ENCODE measurements at places on chromosomes 2 and 18.

DNA sequence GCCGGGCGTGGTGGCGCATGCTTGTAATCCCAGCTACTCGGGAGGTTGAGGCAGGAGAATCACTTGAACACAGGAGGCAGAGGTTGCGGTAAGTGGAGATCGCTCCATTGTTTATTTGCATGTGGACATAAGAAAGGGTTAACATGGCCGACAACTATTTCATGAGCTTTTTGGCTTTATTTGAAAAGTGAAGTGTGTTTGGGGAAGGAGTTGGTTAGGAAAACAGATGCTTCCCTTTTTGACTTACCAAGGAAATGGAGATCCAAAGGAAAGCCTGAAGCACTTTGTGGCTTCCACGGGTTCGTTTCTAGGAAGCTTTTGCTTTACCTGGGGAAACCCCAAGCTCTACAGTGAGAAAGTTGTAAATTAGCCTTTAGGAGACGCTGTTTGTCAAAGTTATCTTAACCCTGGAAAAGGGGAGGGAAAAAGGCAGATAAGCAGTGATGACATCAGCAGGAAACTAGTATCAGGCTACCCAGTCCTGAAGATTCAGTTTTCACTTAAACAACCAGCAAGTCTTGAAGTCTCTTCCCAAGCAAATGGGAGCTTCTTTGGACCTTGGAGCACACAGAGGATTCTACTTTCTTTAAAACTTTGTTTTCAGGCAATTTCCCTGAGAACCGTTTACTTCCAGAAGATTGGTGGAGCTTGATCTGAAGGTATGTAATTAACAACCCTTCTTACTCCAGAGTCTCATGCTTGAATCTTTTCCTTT, at the start of gene CASP10:
TSS of gene CASP10 (plus strand) at position 492 of the 715 bp plus-strand sequence. CDS start 2,637 bp downstream, outside the sequence.
- DNase-seq = no peak

DNA sequence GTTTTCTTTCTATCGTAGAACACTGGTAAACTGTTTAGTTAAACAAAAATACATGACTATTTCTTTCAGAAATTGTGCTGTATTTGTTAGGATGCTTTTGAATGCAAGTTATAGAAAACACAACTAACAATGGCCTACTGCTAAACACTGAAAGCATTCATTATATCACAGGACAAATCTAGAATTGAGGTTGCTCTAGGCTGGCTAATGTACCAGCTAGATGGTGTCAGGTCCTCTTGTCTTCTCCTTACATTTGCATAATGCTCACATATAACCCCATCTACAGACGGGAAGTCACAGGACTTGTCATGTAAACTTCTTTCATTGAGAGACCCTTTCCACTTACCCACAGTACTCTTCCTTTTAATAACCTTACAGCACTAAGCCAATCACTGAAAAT, 586.8 kb downstream of the DSC3 start:
- DNase-seq = no peak

DNA sequence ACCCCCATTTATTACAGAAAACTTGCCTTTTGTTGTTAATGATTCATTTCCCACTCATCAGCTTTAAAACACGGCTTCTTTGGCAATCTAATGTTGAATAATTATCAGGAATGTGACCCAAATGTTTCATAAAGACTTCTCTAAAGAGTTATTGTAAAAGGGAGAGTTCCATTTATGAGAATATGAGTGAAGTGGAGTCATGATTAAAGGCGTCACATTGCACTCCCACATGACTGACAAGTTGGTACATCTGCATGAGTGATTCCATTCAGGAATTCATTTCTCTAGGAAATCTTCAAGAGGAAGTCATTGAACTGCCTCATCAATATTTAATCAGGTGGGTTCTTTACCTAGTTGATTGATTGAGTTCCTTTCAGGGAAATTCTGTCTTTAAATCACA, 184.8 kb downstream of the LNPK start:
- no peak for DNase-seq

DNA sequence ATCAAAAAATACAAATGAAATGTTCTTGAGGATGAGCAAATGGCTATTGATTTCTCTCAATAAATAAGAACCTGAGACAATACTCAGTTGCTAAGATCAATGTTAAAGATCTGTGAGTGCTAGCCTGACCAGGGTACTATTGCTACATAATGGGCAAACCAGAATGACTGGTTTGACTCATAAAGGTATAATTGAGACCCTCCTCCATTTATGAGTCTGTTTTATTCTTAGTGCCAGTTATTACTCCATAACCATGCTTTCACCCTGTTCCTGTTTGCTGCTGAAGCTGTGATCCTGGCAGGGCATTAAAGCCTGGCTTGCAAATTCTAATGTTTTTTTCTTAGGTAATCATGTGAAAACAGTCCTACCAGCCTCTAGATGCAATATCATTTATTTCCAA, 56.6 kb upstream of the PPM1B start:
- no peak for DNase-seq

- no peak for DNase-seq
Measured at GRCh38 chr2:101277111-101277510, 24.4 kb downstream of the CNOT11 start.

- no peak for DNase-seq
Measured at GRCh38 chr2:176584333-176584732, 315.1 kb downstream of the MTX2 start.

GRCh38 chr18:12092398-12093229, 1.0 kb upstream of the ANKRD62 start:
- DNase-seq = no peak

GRCh38 chr2:104528101-104528500, 325.8 kb upstream of the POU3F3 start:
- no peak for DNase-seq

DNA sequence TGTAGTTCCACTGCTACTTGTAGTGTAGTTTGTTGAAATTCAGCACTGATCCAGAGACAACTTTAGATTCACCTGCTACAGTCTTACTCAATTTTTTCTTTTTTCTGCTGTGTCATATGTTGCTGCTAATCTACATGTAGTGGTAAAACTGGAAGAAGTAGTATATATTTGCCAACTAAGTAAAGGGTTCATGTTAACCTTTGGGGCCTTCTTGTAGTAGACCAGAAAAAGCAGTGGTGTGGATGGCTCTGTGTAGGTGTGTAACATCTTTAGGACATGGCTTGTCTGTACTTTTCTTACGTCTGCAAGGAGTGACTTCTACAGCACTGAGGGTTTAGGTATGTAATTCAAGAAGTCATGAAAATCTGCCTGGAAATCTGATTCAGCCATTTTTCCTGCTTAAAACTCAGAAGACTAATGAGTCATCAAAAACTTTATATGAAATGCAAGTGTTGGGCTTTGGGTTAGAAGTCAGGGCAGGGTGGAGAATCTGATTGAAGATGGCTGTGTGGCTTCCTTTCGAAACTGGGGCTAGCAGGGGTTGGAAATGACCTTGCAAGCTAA, 8.4 kb downstream of the PTPRM start:
- DNase-seq = no peak
